Muscle of arm (tissue), 14 donors: ENCODE measurements at places on chromosomes 6 and 20. TPM values are rescaled to one million over a fixed set of nuclear protein-coding genes. Genes with fewer than 3 reads are reported as not detected.

Gene EPB41L1
- polyA plus RNA-seq = 23.6 TPM

DNA sequence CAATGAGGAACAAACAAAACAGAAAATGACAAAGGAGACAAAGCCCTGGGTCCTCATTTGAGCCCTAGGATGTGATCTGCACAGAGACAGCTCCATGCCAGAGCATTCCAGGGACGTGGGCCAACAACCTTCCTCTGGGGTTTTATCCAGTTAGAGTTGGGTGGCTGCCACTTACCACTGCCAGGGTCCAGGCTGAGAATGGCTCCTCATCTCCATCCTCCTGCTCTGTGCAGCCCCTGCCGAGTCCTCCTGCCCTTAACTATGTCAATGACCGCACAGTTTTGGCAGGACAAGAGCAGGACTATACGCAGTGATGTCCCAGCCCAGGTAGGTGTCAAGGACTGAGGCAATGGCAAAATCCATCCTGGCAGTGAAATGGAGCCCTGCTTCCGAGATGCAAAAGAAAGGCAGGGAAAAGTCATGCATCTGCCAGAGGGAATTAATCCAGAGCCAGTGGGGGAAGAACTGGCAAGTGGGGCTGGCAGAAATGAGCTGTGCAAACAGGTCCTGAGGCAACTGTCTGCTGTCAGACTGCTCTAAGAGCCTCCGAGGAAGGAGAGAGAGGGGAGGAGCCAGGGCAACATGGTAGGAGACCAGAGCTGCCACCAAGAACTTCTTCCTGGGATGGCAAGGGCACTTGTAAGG, 449.4 kb downstream of the PTPRT start:
- DNase-seq = no peak

DNA sequence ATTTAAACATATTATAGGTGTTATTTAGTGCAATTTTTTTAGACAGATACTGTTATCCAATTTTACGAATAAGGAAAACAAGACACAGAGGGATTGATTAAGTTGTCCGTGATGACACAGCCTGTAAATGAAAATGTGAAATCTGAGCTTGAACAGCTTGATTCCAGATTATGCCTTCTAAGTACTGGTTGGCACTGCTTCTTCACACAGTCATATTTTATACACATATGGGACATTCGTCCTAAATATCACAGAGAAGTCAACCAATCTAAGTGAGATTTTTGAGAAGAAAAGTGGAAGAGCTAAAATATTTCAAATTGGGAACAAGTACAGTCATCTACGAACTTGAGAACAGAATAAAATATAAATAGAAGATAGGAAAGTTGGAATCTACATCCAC, 756.3 kb downstream of the BCKDHB start:
- DNase-seq = no peak

- no peak for DNase-seq
These were observed 202.5 kb upstream of the GMDS start for GRCh38 chr6:2447931-2448330.

DNA sequence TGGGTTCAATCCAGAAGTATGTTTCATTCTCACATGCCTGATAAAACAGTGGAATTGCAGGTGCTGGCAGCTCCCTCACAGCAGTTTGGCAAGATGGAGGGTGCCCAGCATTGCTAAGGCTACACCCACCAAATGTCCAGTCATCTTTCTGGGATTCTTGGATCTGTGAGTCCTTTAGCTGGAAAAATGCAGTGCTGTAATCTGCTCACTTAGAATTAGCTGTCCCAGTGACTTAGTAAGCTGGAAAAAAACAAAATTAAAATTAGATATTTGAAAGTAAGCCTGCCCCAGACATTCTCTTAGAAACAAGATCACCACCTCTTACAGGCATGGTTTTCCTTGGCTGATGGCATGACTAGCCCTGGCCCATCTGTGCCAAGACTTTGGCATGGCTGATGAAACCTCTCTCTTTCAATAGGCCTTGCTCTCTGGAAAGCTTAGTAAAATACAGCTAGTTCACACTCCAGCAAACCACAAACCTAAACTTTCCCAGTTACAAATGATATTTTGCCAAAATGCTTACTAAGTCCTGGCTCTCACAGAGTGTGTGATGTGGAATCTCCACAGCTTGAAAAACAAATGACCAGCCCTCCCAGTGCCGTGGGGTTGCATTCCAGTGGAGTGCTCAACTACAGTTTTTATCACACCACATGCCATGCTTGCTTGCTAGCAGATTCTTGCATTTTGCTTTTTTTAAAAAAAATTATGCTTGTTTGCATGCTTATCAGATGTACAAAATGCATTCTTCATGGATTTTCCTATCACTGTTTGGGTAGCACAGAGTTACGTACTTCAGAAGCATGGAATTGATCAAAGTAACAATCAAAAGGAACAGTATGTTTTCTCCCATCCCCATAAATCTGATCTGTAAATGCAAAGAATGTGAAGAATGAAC, 261.5 kb downstream of the EYA4 start:
- peak; percentile 31 for DNase-seq

Gene B3GAT2
- polyA plus RNA-seq = 5.3 TPM

GRCh38 chr6:81847866-81848265, 95.4 kb upstream of the TENT5A start:
- DNase-seq = no peak

GRCh38 chr6:157892363-157892877, 69.4 kb downstream of the SNX9 start:
- no peak for DNase-seq

DNA sequence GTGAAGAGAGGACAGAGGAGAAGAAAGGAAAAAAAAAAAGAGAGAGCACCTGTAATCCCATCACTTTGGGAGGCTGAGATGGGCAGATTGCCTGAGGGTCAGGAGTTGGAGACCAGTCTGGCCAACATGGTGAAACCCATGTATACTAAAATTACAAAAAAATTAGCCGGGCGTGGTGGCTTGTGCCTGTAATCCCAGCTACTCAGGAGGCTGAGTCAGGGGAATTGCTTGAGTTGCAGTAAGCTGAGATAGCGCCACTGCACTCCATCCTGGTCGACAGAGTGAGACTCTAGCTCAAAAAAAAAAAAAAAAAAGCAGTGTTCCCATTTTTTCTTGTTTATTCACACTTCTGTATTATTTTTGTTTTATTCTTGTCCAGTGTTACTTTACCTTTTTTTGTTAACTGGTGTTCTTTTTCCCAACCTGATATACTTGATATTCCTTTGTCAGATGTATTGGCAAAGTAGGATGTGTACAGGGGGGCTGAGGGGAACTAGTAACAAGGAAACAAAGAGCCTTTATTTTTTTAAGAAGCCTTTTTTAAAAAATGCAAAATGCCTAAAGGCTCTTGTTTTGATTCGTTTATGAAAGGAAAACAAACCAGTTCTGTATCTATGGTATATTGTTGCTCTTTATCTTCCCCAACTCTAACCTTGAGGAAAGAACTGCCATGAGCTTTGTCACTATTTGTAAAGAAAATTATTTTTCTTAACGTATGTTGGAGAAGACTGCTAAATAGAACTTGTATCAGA, 22.3 kb downstream of the COL19A1 start:
- DNase-seq = no peak

Gene MYLK2
- 60.7 TPM for polyA plus RNA-seq

GRCh38 chr6:23329086-23329485, 759.7 kb downstream of the HDGFL1 start:
- no peak for DNase-seq

DNA sequence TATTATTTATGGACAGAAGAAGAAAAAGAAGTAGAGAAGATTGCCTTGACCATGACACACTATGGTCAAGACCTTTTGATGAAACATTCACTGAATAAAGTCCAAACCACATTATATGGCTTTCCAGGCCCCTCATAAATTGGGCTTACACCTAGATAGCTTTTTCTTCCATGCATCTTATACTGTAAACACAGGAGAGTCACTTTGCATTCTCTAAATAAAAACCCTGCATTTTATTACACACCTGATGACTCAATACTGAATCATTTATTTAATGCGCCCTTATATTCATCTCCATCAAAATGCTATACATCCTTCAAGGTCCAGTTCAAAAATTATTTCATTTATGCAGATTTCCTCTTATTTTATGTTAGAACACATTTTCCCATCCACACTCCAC, 78.0 kb downstream of the COL21A1 start:
- DNase-seq = no peak

Gene TINAG
- polyA plus RNA-seq = not detected

DNA sequence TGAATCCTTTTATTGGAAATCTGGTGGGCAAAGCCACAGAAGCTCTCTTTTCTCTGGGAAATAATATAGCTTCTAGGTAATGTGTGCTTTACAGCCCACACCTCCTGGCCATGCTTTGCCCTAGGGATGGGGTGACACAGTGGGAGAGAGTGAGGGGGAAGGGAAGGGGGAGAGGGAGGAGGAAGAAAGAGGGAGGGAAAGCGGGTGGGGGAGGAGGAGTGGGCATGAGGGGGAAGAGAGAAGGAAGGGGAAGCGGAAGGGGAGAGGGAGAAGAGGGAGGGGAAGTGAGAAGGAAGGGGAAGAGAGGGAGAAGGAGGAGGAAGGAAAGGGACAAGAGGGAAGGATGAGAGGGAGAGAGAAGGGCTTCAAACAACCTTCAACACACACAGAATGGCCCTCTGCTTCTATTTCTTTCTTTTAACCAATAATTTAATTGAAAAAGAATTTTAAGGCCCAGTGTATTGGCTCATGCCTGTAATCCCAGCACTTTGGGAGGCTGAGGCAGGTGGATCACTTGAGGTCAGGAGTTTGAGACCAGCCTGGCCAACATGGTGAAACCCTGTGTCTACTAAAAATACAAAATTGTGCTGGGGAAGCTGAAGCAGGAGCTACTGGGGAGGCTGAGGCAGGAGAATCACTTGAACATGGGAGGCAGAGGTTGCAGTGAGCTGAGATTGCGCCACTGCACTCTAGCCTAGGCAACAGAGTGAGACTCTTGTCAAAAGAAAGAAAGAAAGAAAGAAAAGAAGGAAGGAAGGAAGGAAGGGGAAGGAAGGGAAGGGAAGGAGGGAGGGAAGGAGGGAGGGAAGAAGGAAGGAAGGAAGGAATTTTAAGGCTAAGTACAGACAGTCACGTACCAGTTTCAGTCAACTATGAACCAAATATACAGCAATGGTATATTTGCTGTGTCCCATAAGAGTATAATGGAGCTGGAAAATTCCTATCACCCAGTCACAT, 75.2 kb downstream of the RSPH3 start:
- no peak for DNase-seq

GRCh38 chr6:169034516-169035167, 219.0 kb downstream of the THBS2 start:
- DNase-seq = no peak

DNA sequence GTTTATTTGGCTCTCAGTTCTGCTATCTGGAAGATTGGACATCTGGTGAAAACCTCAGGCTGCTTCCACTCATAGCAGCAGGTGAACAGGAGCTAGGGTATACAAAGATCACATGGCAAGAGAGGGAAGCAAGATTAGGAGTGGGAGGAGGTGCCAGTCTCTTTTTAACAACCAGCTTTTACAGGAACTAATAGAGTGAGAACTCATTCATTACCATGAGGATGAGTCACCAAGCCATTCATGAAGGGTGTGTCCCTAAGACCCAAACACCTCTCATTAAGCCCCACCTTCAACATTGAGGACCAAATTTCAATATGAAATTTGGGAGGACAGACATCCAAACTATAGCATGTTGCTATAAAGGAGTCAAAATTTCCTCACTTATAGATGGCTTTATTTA, 85.4 kb upstream of the HCRTR2 start:
- no peak for DNase-seq

Gene OLIG3
- not detected for polyA plus RNA-seq

Gene FRK
- polyA plus RNA-seq = 0.49 TPM

- DNase-seq = no peak
These were observed 89.4 kb downstream of the BFSP1 start for GRCh38 chr20:17441745-17442144.

DNA sequence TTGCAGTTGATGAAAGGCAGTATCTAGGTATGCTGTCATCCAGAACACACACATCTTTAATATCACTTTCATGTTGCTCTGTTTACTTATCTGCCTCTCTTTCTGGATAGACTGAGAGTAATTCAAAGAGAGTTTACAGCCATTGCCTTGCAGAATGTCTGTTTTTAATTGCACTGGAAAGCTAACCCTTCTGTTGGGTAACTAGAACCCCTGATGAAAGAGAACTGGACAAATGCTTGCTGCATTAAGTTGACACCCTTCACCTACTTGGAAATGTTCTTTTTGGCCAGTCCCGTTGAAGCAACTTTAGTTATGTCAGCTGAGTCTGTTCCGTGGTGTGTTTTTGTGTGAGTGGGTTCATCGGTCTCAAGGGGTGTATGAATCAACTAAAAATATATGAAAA, 383.8 kb upstream of the CITED2 start:
- DNase-seq = no peak

DNA sequence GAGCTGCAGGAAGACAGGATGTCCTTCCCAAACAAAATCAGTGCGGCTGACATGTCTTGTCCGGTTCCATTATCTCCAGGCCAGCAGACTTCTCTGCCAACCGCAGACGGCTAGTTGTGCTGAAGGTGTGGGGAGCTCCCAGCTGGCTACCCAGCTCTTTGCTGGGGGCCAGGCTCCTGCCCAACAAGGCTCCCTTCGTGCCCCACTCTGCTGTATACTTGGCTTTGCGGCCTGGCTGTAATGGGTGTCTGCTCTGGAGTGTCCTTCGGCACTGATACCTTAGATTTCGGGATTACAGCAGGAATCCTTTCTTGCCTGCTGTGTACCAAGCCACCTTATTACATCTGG, 48.7 kb upstream of the IRF4 start:
- no peak for DNase-seq

DNA sequence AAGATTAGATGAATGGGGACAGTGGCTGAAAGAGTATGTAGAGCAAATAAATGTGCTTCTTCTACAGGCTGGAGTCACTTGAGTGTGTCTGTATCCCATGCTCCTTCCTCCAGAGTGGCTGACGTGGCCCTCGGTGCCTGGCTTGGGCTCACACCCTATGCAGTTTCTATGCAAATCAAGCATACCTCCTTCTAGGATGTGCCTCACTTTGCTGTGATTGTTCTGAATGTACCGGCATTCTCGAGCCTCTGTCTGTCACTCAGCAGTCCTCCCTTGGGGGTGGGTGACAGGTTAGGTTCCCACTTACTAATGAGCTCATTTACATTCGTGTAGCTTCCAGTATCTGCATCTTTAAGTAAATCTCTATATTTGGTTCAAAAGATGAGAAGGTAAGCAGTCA, 55.1 kb upstream of the HDDC2 start:
- DNase-seq = no peak
